Peyer's patch (tissue), 4 donors: ENCODE measurements at places on chromosomes 2 and 18. TPM values are rescaled to one million over a fixed set of nuclear protein-coding genes. Genes with fewer than 3 reads are reported as not detected.

GRCh38 chr2:149656996-149657395 is 69.4 kb upstream of the MMADHC start:
- no peak for DNase-seq
- H3K4me1 ChIP-seq: no peaks in the 10 kb centered on the region
- H3K27me3 ChIP-seq: no peaks in the 10 kb centered on the region
- H3K27ac ChIP-seq: no peak overlapping the region
- H3K4me3 ChIP-seq: no peak overlapping the region

DNA sequence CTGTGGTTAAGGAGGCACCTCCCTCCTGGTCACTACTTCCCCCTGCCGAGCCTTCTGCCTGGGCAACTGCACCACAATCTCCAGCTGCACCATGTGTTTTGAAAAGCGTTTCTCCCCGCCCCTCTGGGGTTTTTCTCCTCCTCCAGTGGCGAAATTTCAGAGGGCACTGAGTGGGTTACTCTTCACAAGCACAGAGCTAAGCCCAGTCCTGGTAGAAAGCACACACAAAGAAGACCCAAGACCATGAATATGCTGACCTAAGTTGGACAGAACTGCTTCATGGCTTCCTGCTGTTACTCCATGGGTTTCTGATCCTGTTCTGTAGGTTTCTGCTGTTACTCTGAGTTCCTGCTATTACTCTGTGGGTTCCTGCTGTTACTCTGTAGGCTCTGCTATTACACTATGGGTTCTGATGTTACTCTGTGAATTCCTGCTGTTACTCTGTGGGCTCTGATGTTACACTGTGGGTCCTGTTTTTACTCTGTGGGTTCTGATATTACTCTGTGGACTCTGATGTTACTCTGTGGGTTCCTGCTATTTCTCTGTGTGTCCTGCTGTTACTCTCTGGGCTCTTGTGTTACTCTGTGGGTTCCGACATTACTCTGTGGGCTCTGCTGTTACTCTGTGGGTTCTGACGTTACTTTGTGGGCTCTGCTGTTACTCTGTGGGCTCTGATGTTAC is 216.6 kb downstream of the RTP5 start:
- H3K4me3 ChIP-seq: no peak overlapping the region
- no peaks in the 10 kb centered on the region for H3K4me1 ChIP-seq
- no peaks in the 10 kb centered on the region for H3K27me3 ChIP-seq
- H3K27ac ChIP-seq: no peak overlapping the region
- DNase-seq: peak; percentile 48
- no peaks in the 10 kb centered on the region for H3K36me3 ChIP-seq

DNA sequence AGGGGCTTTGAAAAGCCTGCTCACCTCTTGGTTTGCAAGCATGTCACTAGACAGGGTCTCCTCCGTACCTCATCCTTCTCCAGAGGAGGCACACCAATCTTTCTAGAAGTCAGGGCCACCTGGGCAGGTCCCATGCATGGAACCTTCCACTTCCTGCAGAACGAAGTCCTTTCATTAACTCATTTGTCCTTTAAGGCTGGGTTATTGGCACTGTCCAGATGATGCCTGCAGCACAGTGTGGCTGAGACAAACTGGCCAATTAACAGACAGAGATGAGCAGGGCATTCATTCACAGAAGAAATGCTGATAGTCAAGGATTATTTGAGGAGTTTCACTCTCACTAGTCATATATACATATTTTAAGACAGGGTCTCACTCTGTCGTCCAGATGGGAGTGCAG is 245.3 kb downstream of the TFCP2L1 start:
- no peaks in the 10 kb centered on the region for H3K36me3 ChIP-seq
- no peak overlapping the region for H3K27ac ChIP-seq
- no peaks in the 10 kb centered on the region for H3K27me3 ChIP-seq
- H3K4me3 ChIP-seq: no peak overlapping the region
- H3K4me1 ChIP-seq: no peaks in the 10 kb centered on the region

GRCh38 chr18:75548353-75548905 is 120.9 kb upstream of the SMIM21 start:
- H3K4me1 ChIP-seq: no peaks in the 10 kb centered on the region
- H3K27me3 ChIP-seq: no peaks in the 10 kb centered on the region
- no peaks in the 10 kb centered on the region for H3K36me3 ChIP-seq
- no peak for DNase-seq
- no peak overlapping the region for H3K27ac ChIP-seq

- H3K4me1 ChIP-seq: peaks cover 8% of the 10 kb centered on the region
- no peak for DNase-seq
- H3K27me3 ChIP-seq: no peaks in the 10 kb centered on the region
These were observed 58.1 kb downstream of the CYP26B1 start for GRCh38 chr2:72089537-72089936.

Gene XIRP2
- total RNA-seq: not detected

Gene GCG
- 36.9 TPM for total RNA-seq

DNA sequence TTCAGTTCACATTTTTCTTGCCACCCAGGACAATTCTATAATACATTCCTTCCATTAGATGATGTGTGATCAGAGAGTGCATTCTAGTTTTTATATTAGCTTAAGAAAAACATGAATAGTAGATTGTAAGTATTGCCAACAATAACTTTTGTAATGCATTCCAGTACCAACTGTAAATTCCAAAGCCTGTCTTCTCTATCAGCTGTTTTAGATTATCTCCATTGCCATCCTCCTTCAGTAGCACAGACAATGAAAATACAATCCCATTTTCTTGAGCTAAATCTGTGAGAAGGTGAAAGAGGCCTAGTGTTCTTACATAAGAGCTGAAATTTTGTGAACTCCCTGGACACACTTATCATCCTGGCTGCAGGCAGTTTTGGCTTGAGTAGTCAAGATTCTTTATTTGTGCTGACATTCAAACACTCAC is 103.9 kb downstream of the CCBE1 start:
- H3K27ac ChIP-seq: no peak overlapping the region
- DNase-seq: no peak
- H3K36me3 ChIP-seq: no peaks in the 10 kb centered on the region
- no peaks in the 10 kb centered on the region for H3K4me1 ChIP-seq

Gene CNGA3
- total RNA-seq: 2.2 TPM

Gene HNMT
- 12.8 TPM for total RNA-seq

Gene ECEL1
- total RNA-seq: not detected

Gene RAX
- total RNA-seq: not detected

DNA sequence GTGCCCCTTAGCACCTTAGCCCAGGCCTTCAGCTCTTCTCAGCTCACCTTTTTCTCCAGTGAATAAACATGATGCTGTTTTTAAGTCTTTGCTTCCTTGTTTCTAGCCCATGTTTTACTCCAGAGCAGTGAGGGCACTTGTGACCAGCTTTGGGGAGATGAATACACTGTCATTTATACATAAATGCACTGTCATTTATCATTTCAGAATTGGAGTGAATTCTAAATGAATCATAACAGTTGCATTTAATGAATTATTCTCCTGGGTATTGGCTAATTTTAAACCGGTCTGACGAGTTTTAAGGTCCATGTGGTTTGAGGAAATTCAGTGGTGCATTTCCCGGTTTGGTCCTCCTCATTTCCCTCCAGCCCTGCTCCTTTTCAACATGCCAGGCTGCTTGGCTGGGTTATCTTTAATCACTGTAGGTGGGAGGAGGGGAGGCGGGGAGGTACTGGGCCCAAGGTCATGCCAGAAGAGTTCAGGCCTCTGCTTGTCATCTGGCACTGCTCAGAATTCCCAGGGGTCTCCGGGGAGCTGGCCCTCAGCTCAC is 23.9 kb downstream of the PRKCE start:
- H3K4me3 ChIP-seq: no peak overlapping the region
- no peaks in the 10 kb centered on the region for H3K4me1 ChIP-seq
- H3K36me3 ChIP-seq: no peaks in the 10 kb centered on the region
- no peak overlapping the region for H3K27ac ChIP-seq
- no peak for DNase-seq

GRCh38 chr2:167759531-167759930 is 487.9 kb downstream of the STK39 start:
- H3K4me3 ChIP-seq: no peak overlapping the region
- no peak for DNase-seq
- H3K27me3 ChIP-seq: no peaks in the 10 kb centered on the region
- H3K36me3 ChIP-seq: no peaks in the 10 kb centered on the region
- H3K4me1 ChIP-seq: no peaks in the 10 kb centered on the region
- no peak overlapping the region for H3K27ac ChIP-seq

DNA sequence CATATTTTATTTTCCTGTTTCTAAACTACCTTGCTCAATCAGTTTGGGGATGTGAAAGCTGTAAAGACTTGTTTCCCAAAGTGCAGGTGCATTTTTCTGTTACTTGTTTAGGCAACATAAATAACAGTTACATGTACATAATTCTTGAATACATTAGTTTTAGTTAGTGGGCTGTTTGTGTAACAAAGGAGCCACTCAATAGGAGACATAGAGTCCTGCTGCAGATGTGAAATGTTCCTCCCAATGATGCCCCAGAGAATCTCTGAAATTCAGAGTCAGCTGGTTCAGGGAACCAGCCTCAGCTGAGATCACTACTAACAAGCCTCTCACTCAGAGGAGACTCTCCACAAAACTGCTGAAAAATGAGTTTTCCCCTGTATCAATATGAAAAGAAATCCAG is 91.5 kb upstream of the TWSG1 start:
- H3K4me1 ChIP-seq: no peaks in the 10 kb centered on the region
- no peaks in the 10 kb centered on the region for H3K36me3 ChIP-seq
- H3K4me3 ChIP-seq: no peak overlapping the region
- no peak overlapping the region for H3K27ac ChIP-seq
- DNase-seq: no peak
